ENCODE measurements at places on chromosomes 13 and 19. TPM values are rescaled to one million over a fixed set of nuclear protein-coding genes. Genes with fewer than 3 reads are reported as not detected.

The TMEM150B gene
- total RNA-seq = not detected

The OSCAR gene
- total RNA-seq = under 0.01 TPM

The HSH2D gene
- not detected for total RNA-seq

GRCh38 chr13:109154546-109154945 lies 525.1 kb downstream of the MYO16 start:
- DNase-seq = peak; percentile 76

DNA sequence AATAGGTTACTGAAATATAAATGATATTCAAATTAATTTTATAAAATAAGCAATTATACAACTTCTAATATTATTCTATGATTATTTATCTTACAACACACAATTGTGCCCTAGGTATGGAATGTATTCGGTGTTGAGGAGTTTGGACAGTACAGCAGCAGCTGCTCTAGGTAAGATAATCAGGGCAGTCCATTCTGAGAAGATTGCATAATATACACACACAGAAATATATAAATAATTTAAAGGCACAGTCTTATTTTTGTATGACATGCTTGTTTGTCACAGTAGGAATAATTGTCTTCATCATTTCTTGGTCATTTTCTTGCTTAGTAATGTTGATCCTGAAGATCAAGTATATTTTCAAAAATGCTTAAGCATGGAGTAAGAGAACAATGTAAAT lies 849.4 kb upstream of the MIR17HG start:
- peak; percentile 1 for DNase-seq

DNA sequence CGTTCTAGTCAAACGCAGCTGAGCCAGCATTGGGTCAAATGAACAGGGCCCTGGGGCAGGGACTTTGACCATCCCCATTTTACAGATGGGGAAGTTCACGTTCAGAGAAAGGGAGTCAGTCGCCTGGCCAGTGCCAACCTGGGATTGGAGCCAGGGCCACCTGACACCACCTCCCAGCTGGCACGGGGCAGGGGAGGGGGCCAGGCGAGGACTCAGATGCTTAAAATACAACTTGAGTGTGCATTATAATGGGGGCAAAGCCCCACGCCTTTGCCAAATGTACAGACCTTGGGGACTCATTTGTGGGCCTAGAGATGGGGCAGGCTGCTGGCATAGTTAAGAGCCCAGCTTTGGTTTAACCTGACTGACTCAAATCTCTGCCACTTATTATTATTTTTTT lies 14.6 kb downstream of the PRR12 start:
- no peak for DNase-seq

The ANGPTL8 gene
- total RNA-seq = not detected

The PLA2G4C gene
- total RNA-seq = 6.8 TPM

DNA sequence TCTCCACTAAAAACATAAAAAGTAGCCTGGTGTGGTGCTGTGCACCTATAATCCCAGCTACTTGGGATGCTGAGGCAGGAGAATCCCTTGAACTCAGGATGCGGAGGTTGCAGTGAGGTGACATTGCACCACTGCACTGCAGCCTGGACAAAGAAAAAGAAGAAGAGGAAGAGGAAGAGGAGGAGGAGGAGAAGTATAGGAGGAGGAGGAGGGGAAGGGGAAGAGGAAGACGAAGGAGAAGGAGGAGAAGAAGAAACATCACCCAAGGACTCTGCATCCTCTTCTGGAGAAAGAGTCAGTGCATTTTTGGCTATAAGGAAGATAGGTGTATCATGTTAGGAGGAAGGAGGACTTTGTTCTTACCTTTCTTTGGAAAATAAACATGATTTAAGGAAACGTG lies 13.0 kb upstream of the FPR3 start:
- no peak for DNase-seq

The OR7D2 gene
- total RNA-seq = 0.43 TPM

DNA sequence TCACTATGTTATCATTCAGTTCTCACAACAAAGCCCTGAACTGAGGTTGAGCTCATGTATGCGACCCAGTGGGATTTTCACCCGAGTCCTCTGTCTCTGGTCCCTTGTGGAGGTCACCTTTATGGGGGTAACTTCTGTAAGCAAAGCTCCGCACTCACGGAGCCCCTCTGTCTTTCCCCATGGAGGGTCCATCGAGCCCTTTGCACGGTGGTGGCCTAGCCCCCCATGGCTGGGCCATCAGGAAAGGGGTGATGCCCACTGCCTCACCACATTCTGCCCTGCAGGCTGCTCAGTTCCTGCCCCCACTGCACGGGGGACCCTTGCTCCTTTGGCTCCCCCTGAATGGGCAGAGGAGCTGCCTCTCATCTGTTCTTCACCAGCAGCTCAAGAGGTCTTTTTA lies 39.6 kb downstream of the CHST8 start:
- no peak for DNase-seq

DNA sequence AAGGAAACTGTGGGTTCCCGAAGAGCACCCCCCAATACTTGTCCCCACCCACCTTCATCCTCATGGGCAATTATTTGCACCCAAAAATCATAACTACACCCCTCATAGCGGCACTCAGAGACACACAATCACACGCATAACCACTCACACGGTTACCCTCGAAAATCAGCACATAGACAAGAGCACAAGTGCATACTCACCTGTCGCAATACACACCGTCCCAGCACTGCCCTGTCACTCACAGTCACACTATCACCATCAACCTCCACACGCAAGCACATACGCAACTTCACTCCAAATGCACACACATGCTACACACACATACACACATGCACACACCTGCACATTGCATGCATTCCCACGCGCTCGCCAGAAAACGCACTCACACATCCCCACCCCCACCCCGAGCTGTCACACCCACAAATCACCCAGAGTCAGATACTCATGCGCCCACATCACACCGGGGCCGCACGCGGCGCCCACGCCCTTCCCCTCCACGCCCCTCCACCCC lies 535 bp downstream of the COL5A3 start:
- DNase-seq = peak; percentile 6

DNA sequence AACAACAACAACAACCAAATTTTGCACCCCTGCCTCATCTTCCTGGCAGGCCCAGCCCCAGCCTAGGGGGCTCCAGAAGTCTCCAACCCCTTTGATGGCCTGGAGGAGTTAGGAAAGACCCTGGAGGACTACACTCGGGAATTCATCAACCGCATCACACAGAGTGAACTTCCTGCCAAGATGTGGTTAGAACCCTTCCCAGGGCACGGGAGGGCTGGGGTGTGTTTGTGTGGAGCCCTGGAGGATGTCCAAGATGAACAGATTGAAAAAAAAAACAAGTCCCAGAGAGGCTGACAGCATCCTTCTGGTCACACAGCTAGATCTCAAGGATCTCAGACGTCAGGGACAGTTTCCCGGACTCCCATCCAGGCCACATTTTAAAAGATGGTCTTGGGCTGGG lies 13.3 kb downstream of the APOC1 start:
- peak; percentile 89 for DNase-seq

- no peak for DNase-seq
Measured at GRCh38 chr13:109159650-109160309, 530.4 kb downstream of the MYO16 start.

The RTBDN gene
- not detected for total RNA-seq

DNA sequence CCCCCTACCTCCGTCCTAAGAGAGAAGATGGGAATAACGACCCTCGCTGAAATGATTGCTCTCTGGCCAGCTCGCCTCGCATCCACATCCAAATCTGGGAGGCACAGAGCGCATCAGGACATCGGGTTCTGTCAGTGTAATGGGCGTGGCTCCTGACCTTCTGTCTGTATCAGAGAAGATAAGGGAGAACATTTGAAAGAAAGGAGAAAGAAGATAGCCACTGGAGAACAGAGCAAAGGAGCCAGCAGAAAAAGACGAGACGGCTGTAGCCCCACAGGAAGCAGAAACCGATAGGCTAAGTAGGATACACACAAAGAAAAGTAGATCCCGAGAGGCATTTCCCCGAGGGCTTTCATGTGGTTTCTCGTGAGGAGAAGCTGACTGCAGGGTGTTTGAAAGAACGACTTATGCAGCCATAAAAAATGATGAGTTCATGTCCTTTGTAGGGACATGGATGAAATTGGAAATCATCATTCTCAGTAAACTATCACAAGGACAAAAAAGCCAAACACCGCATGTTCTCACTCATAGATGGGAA lies 14.0 kb upstream of the GJB2 start:
- DNase-seq = no peak

DNA sequence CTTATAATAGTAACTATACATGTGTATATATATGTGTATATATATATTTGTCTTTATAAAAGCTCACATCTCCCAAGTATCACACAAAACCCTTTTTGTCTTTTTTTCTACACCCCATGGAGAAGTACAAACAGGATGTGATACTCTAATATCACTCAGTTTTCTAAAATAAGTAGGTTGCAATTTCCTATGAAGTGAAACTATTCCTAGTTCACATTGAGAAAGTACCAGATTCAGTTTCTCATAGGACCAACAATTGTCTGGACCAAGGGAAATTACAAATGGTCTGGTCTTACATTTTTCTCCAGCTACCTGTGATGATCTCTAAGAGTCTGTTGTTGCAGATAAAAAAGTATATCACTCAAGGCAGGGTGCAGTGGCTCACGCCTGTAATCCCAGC lies 17.9 kb upstream of the LILRB1 start:
- no peak for DNase-seq

The RYR1 gene
- total RNA-seq = under 0.01 TPM

The SIGLEC8 gene
- total RNA-seq = not detected

The ZNF491 gene
- 2.2 TPM for total RNA-seq

The COX7A1 gene
- 13.9 TPM for total RNA-seq

The UQCR11 gene
- total RNA-seq = 49.3 TPM

GRCh38 chr13:20130652-20131051 lies 30.2 kb downstream of the GJA3 start:
- no peak for DNase-seq

GRCh38 chr19:5470264-5470671 lies 15.1 kb downstream of the ZNRF4 start:
- no peak for DNase-seq

DNA sequence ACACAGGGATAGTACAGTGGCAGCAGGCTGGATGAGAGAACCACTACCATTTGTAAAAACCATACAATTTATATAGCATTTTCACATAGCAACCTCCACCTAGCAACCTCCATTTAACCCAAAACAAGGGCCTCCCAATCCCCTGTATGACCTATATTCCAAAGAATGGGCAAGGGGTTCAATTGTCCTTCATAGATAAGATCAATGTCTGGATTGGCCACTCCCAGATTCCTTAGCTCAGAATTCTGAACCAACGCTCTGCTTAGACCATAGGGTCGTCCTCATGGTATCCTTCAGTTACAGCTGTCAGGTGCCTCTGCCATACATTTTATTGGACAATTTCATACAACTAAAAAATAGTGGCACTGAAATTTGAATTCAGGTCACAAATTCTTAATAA lies 166.2 kb downstream of the KCTD12 start:
- DNase-seq = no peak

The UBL5 gene
- 126 TPM for total RNA-seq

- no peak for DNase-seq
Measured at GRCh38 chr13:80245162-80245733, 95.7 kb downstream of the SPRY2 start.

- DNase-seq = no peak
Measured at GRCh38 chr19:12098040-12098439, 33.5 kb downstream of the ZNF844 start.

DNA sequence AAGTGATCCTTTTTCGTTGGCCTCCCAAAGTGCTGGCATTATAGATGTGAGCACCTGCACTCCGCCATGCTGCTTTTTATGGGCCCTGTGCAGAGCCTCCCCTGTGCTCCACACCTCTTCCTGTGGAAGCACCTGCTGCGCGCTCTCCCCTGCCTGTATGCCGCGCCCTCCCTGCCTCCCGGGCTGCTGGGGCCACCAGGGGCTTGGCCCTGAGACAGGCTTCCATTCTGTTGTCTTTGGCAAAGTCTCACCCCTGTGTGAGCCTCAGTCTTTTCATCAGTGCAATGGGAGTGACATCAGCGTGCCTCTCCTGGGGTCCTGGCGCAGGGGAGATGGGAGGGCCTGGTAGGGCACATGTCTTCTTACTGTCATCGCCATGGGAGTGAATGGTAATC lies 1.3 kb downstream of the FAM174C start:
- no peak for DNase-seq

The NCR1 gene
- total RNA-seq = not detected

The TUBA3C gene
- total RNA-seq = not detected

- DNase-seq = no peak
Measured at GRCh38 chr19:51772977-51773376, 12.0 kb downstream of the FPR2 start.

- DNase-seq = no peak
Measured at GRCh38 chr13:105340061-105340606, 1195.3 kb downstream of the EFNB2 start.

GRCh38 chr13:102863590-102863989 lies 17.8 kb downstream of the ERCC5 start:
- no peak for DNase-seq

DNA sequence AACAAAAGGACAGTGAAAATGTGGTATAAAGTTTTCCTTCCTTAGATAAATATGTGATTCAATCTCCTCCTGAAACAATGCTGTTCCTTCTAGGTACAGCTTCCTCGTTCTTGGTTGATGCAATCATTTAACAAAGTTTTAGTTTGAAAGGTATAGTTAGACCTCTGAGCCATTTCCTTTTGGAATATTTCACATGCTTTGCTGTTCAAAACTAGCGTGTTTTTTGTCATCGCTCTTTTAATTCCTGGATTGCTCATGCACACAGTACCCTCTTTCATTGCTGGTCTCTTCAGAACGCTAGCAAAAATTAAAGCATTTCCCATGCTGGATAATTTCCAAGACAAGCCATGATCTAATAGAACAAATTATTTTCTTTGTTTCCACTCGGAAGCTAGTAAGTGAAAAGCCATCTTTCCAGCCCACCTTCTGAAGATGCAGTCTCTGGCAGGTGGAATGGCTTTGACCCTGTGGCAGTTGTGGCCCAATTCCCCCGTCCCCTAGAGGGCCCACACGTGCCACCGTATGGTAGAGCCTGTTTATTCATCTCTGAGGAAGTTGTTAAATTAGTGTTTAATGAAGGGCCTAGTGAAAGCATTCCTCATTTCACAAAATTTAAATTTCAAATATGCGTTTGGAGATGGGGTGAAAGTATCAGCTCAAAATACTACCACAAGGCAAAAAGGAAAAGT lies 1040.6 kb upstream of the SLC10A2 start:
- no peak for DNase-seq

- DNase-seq = no peak
Measured at GRCh38 chr13:73399347-73400216, 340.8 kb downstream of the KLF5 start.

The SMIM17 gene
- not detected for total RNA-seq

All from fibroblast of villous mesenchyme (primary cell).